ENCODE measurements at places on chromosomes 4 and X.
A peak's percentile ranks its signal among the peaks of the same experiment; 100 is the strongest.

DNA sequence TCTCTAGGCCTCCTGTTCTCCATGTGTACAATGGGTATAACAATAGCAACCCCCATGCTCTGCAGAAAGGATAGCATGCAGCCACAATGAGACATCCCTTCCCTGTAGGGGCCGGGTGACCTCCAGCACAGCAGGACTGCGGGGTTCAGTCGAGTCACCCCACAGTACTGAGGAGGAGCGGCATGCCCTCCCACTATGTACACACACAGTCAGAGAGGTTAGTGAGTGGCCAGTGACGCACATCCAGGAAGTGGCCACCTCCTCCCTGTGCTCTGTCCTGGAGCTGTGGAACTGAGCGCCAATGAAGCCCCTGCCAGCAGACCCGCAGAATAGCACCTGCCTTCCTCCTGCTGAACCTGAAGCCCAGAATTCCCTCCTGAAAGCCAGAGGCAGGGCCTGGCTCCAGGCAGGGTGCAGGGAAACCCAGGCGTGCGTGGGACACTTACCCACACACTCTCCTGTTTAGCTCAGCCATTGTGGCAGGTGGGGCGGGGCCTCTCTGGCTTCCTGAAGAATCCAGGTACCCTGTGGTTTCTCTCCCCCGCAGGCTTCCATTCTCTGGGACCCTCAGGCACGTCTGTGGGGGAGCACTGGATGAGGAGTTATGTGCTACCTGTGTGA lies 50.0 kb downstream of the WFS1 start:
- DNase-seq: no peak

GRCh38 chr4:145719752-145720624 lies 40.0 kb downstream of the C4orf51 start:
- DNase-seq: no peak

DNA sequence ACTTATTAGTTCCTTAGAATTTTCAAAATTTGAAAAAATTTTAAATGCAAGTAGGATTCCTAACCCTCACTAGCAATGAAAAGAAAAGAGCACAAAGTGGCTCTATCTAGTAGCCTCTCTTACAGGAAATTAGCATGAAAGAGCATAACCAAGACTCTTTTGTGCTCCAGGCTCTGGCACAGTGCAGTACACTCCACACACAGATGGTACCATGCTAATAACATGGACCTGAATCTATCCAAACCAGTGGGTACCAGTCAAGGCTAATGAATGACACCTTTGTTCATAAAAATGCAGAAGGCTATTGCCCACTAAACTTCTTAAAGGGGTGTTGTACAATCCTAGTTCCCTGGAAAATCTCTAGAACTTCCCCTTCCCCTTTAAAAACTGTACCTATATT lies 119.0 kb downstream of the MANBA start:
- DNase-seq: no peak

DNA sequence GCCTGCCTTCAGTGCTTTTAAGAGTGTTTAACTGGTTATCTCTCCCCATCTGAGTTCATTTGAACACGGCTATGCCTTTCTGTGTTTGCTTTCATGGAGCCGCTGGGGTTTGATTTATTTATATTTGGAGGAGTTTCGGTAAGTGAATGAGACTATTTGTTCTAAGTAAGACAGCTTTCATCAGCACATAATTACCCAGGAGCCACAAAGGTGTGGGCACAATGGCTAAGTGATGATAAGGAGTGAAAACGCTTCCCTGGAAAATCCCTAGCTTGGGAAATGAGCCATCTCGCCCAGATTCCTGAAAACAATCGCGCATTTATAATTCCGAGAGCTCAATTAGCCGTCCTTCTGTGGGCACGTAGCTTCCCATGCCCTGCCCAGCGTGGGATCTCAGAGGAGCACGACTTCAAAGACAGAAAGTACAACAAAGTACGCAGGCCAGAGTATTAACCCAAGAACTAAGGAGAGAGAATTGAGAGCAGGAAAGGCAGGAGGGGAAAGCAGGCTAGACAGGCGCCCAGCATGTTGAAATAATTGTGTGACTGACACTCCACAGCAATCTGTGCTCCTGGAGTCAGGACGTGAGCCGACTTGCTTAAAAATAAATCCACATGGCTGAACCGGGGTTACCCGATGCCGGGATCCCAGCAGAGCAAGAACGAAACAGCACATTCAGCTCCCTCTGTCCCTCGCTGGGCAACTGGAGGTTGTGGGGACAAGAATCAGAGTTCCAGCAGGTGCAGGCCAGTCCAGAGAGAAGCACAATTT lies 99.0 kb downstream of the DHRSX start:
- no peak for DNase-seq

DNA sequence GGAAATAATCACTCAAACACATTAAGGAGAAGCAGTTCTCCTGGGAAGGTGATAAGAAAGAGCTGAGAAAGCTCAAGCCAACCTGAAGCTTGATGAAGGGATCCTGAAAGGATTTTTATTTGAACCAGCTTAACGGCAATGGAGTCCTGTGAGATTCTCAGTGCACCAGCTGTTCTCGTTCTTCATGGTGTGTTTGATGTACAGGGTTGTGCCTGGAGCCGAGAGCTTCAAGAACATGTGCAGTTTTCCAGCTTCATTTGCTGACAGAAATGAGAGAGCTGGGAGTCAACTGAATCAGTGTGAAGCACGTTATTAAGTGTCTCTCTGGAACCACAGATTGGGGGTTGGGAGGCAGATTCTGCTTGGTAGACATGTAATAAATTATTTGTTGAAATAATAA lies 115.7 kb downstream of the ANKRD50 start:
- no peak for DNase-seq

GRCh38 chrX:47169273-47169672 lies 24.3 kb downstream of the RBM10 start:
- DNase-seq: no peak

GRCh38 chr4:177519481-177520260 lies 77.4 kb upstream of the AGA start:
- DNase-seq: no peak

DNA sequence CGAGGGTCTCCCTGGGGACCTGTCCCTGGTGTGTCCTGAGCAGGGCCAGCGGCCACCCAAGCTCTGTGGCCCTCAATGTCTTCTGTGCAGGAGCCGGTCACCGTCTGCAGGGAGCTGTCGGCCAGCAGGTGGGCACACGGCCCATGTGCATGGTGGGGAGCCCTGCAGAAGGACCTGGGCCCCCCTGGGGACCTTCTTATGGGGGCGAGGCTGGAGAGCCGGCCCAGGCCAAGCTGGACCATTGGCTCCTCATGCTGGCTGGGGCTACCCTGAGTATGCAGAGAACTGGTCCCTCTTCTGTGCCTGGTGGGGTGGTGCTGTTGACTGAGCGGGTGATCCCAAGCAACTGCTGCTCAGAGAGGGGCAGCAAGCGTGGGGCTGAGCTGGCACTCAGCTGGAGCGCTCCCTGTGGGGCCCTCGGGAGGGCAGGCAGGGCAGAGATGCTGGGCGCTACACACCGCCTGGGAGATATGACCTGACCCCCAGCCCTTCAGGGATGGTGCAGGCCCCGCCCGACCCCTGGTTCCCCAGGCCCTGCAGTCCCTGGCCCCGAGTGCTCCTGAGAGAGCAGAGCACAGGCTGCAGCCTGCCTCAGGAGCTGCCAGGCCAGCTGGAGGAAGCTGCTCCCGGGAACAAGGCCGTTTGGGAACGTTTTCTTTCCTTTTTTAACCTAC lies 14.8 kb downstream of the NAT8L start:
- no peak for DNase-seq

DNA sequence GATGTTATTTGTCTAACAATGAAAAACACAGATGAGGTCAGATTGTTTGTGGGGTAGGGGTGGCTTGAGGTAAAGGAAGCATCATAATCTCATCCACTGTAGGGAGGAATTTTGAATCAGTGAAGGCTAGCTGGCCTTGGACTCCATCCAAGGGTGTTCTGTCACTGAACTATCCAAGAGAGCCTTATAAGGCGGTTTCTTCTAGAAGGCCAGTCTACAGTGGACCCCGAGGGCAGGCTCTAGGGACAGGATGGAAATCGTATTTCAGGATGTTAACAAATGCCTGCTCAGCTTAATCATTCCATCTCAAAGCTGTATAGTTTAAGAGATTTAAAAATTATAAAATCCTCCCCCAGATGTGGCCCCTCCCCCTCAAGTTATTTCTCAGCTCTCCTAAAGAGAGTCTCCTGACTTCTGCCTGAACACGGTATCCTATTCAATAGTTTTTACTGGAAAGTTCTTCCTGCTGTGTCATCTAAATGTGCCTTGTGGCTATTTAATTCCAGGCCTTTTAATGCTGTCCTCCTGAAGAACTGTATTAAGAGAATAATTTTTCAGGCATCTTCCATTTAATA lies 8.0 kb downstream of the IGFBP7 start:
- DNase-seq: no peak

- DNase-seq: no peak
Measured at GRCh38 chrX:112642349-112642748, 37.4 kb downstream of the LHFPL1 start.

- DNase-seq: no peak
Measured at GRCh38 chrX:3771766-3772165, 58.3 kb upstream of the PRKX start.

GRCh38 chr4:3044870-3045819 lies 29.2 kb downstream of the HTT-AS start:
- DNase-seq: peak; percentile 67

GRCh38 chr4:42672359-42673081 lies 15.6 kb upstream of the ATP8A1 start:
- DNase-seq: no peak

DNA sequence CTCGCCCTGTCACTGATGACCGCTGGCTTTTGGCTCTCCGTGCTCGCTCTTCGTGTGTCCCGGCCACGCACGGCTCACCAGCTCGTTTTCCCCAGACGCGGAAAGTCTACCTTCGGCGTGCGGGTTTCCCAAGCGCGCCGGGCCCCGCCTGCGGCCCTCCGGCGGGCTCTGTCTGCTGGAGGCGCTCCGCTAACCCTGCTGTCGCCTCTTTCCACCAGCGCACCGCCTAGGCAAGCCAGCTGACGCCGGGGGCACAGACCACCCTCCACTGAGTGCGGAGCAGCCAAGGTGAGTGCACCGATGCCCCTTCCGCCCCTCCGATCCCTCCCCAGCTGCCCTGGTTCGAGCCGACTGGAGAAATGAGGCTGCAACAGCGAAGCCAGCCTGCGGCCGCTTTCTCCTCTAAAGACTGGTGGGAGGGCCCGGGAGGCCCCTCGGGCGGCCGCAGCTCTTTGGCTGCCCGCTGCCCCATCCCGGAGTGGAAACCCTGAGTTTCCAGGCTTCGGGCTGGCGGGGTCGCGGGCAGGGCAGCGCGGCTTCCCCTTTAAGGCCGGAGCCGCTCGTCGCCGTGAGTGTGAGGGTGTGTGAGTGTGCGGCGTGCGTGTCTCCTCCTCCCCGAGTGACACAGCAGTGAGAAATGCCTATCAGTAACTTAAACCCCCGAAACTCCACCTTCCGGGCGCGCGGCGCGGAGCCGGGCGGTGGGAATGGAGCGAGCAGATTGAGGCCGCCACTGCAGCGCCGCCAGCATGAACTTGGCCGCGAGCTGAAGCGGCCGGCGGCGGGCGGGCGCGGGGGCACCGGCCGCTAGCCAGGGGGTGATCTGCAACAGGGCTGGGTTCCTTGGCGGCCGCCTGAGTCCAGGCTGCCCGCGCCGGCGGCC lies at the start of gene MAMLD1:
TSS of gene MAMLD1 (plus strand) at position 719 of the 883 bp plus-strand sequence. CDS start 82,200 bp downstream, outside the sequence.
- DNase-seq: peak; percentile 53

DNA sequence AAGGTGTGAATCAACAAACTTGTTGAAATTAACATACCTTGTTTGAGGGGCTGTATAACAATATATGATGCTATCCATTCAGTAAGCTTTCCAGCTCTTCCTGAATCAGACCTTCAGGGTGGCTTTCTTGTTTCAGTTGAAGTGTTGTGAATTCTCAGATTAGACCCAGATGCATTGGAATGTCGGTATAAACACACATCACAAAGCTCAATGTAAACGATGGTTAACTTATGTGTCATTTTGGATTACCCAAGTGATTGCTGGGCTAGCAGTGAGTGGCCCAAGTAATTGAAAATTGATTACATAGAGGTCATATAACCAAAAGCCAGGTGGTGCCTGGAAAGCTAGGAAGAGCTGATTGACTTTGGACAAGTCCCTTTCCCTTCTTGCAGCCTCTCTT lies 115.0 kb downstream of the SHROOM4 start:
- no peak for DNase-seq

- DNase-seq: no peak
Measured at GRCh38 chr4:65880594-65880993, 210.3 kb upstream of the EPHA5 start.

DNA sequence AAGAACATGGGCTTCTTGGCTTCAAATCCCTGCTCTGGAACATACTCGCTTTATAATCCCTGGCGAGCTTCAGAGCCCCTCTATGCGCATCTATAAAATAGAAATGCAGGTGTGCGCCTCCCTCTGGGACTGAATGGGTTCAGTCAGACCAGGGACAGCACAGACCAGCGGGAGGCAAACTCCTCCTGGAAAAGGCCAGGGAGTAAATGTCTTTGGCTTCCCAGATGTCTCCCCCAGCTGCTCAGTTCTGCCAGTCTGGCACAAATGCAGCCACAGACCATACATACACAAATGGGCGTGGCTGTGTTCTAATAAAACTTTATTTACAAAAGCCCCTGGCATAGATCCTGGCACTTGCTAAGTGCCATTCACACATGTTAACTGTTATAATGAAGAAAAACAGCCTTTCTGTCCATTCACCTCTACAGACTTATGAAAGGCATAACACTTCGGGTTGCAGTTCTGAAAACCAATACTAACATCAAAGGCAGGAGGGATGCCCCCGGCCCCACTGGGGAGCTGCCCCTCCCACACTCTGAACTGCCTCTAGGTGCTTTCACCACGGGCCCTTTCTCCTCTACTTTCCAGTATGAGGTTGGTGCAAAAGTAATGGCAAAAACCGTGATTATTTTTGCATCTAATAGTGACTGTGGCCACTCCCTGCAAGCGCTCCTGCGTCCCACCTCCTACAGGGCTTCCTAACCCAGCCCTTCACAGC lies 4.6 kb downstream of the JAKMIP1 start:
- no peak for DNase-seq

DNA sequence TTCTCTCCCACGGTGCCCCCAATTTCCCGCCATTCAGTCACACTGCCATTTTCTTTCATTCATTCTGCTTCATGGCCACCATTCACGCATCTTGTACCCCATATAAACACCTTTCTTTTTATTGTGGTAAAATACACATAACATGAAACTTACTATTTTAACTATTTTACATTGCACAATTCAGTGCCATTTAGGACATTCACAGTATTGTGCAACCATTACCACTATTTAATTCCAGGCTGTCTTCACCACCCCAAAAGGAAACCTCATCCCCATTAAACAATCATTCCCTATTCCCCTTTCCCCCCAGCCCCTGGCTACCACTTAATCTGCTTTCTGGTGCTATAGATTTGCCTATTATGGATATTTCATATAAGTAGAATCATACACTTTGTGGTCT lies 15.9 kb downstream of the SPACA5 start:
- no peak for DNase-seq

GRCh38 chr4:31613946-31614623 lies 893.9 kb downstream of the PCDH7 start:
- no peak for DNase-seq

DNA sequence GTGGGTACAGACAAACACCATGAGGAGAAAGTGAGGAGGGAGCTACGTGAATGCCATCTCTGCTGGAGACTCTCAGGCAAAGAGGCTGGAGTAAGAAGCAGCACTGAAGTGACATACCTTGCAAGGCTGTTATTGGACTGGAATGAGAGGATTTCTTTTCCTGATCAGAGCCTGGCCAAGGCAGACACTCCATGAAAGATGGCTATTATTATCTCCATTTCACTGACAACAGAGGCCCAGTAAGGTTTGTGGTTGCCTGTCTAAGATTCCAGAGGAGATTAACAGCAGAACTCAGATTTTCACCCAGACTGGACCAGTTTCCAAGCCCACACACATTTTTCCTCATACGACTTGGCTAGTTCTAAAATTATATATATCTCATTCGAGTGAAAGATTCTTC lies 162.0 kb upstream of the EOLA2 start:
- no peak for DNase-seq

- DNase-seq: no peak
Measured at GRCh38 chr4:168632301-168632725, 135.5 kb downstream of the PALLD start.

All from activated gamma-delta T cell treated with Interleukin-2 at 50 U/mL for 16 hours (primary cell).